Nephron progenitor cell (in vitro differentiated cells): ENCODE measurements at places on chromosomes 12 and 14.
A peak's percentile ranks its signal among the peaks of the same experiment; 100 is the strongest.

DNA sequence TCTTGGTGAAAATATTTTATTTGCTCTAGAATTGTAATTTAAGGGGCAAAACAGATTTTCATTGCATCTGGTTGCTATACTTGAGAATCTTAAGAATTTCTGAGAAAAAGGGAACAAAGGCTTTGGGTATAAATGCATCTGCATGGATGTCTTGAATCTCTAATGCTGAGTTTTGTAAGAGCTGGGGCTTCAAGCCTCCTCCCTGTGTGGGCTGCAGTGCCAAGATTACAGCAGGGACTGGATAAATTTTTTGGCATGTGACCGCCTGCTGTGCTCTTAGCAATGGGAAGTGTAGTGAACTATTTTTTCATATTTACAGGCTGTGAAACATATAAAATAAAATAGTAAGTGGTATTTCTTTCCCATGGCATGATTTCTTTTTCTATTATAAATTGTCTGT is 70.0 kb downstream of the SLC38A6 start:
- DNase-seq = no peak

GRCh38 chr14:54867011-54867410 is 35.6 kb downstream of the GCH1 start:
- no peak for DNase-seq

DNA sequence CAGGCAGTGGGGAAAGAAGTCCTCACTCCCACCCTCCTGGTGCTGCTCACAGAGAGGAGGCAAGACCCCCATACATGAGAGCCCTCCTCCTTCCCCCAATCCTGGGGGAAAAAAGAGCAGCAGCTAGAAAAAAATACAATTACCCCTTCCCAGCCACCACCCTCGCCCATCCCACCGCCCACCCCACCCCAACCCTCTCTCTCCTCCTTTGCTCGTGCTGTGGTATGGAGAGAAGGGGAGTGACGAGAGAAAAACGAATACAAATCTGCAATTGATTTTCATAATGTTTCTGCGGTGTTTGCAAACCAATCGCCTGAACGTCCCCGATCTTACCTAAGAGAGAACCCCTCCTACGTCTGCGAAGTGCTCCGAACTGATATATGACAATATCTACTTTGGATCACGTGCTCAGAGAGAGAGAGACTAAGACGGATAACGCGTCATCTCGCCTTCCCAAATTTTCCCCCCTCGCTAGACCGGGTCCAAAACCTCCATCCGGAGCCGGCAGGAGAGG is at the start of gene HOXC11:
Gene HOXC11 (plus strand): TSS at position 405 of the 514 bp plus-strand sequence. CDS start 116 bp downstream, outside the sequence.
- DNase-seq = no peak

GRCh38 chr14:103188810-103189480 is 65.7 kb downstream of the TNFAIP2 start:
- DNase-seq = peak; percentile 63

DNA sequence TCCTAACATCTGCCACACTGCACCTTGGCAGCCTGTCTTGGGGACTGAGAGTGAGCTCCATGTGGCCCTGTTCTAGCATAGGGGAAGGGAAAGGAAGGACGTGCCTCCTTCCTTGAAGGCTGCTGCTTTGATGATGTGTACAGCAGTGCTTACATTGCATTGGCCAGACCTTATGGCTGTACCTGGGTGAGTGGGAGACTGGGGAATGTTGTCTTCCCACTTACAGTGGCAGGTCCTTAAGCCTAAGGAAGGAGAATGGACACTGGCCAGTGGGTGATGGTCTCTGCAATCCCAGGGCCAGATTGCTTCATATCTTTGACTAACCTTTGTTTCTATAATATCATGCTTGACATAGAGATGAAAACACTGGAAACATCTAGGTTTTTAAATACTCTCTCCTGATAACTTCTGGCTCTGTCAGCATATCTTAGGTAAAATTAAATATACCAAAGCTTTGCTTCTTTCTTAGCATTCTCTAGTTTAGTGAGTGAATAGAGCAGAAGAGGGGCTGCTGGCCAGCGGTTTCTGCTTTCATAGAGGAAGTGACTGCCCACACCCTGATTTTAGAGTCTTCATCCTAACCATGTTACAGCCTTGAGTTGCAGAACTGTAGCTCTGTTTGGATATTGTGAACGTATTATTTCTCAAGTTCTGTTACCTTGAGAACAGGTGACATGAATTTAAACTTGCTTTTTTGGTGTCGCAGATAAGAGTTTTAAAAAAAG is 27.2 kb downstream of the KLC1 start:
- DNase-seq = no peak

DNA sequence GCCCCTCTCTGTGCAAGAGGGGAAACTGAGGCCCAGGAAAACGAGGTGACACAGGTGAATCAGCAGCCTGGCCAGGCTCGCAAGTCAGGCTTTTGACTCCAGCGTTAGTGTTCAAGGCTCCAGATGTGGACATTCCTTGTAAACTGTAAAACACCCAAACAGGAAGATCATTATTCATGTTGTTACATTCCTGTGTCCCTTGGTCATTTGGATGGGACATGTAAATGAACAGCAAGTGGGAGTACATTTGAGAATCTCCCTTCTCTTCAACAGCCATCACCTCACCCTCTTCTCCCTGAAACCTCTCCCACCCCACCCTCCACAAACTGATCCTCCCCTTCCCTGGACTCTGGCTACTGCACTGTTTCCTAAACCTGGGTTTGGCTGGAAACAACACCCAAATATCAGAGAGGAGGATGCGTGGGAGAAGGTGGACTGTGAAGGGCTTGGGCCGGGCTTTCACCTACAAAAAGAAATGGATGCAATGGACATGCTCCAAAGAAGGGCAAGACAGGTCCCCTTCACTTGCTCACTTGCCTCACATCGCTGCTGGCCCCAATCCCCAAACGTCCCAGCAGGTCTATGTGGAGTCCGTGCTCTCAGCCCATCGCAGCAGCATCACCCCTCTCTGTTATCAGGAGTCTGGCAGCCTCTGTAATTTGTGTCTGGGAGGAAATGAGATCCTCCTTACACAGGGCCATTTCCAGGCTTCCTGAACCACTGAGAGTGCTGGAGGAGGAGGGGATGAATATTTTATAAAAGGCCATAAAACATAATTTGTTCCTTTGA is 76.7 kb downstream of the GALNT8 start:
- no peak for DNase-seq

DNA sequence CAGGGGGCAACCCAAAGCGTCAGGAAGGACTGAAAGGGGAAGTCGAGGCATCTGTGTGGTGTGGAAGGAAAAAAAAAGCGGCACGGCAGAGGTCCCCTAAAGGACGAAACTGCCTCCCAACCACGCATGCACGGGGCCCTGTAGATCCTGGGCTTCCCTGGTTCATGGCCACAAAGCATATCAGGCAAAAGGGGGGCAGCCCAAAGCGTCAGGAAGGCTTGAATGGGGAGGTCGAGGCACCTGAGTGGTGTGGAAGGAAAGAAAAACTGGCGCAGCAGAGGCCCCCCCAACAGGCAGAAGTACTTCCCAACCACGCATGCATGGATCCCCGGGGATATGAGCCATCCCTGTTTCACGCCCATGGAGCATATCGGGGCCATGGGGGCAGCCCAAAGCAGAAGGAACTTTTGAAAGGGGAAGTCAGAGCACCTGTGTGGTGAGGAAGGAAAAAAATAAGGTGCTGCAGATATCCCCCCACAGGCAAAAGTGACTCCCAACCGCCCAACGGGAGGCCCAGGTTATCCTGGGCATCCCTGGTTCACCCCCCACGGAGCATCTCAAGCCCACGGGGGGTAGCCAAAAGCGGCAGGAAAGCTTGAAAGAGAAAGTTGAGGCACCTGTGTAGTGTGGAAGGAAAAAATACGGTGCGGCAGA is 581.2 kb downstream of the ALG10 start:
- DNase-seq = no peak
